ENCODE measurements at places on chromosomes 16 and 17. TPM values are rescaled to one million over a fixed set of nuclear protein-coding genes. Genes with fewer than 3 reads are reported as not detected.

DNA sequence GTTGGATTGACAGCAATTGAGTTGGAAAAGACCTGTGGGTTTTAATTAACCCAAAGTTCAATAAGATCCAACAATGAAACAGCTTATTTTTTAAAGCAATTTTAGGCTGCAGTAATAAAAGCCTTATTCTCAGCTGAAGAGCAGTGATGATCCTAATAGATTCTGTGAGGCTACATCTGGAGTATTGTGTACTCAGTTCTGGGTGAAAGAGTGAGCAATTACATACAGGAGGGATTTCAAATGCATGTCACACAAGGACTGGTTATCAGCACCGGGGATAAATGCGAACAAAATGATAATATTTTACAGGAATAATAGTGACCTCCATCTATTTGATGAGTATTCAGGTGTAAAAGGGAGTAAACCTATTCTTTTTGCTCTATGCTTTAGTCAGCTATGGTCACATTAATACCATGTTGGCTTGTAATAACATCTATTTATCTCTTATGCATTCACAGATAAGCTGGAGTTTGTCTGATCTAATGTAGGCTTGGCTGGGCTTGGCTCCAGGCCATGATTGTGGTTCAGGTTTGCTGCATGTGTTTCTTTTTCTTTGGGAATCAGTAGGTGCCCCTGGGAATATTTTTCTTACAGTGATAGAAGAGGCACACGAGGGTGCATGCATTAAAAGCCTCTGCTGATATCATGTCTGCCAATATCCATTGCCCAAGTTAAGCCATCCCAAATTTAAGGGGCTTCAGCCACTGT, 22.2 kb upstream of the TOX3 start:
- DNase-seq = no peak

DNA sequence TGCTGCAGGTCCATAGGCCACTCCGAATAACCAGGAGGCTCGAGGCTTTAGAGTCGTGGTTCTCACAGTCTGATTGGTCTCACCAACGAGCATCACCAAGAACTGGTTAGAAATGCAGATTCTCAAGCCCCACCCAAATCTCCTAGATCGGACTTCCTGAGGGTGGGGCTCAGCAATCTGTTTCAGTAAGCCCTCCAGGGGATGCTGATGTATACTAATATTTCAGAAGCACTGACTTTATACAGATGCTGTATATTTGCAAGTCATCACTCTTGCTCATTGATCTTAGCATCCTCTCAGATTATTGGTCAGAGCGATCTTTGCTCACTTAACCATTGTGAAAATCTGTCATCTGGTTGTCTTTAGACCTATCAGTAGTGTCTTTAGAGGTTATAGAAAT, 4.4 kb upstream of the VAC14 start:
- DNase-seq = no peak

DNA sequence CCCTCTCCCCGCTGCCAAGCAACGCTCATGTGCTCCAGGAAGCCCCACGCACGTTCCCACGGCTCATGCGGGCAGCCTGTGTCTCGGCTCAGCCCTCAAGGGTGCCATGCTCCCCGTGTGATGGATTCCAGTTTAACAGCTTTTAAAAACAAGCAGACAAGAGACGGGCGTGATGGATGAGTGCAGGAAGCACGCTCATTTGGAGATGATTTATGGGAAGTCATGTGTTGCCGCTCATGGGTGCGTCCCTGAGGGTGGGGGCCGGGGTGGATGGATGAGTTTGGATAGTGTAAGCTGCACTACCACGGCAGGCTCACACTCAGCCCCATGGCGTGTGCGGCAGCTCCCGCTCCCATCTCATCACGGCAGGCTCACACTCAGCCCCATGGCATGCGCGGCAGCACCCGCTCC, 132.8 kb downstream of the RBFOX3 start:
- no peak for DNase-seq

Gene IRF8
- 5.1 TPM for total RNA-seq

DNA sequence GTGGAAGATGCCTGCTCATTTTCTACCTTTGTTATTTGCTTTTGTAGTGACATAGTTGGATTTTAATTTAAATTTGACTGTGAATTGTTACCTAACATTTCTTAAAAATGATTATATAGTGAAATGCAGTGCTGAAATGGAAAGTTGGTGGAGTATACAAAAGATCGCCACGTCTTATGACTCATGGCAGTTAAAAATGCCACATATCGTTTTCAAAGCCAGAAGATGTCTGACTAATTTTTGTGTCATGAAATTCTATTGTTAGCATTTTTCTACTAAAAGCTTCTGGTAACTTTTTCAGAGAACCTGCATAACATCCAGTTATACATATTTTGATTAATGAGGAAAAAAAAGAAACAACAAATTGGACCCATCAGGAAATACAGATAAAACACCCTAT, 20.6 kb downstream of the MAP2K4 start:
- peak; percentile 68 for DNase-seq

DNA sequence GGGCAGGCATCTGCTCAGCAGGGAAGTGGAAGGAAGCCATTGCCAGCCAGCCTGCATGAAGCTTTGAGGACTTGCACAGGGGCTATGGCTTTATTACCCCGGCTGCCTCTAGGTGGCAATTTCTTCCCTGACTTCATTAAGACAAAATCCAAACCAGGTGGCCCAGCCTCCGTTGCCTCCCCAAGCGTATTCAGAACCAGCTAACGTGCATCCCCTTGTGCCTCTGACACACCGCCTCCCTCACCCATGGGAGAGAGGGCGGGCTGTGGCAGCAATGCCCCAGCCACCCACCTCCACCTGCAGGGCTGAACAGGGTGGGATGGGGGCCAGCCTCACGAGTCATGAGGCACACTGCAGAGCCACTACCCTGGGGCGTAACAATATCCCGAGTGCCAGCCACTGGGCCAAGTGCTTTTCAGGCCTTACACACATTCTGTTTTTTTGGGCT, 6.8 kb downstream of the KIFC3 start:
- peak; percentile 23 for DNase-seq

DNA sequence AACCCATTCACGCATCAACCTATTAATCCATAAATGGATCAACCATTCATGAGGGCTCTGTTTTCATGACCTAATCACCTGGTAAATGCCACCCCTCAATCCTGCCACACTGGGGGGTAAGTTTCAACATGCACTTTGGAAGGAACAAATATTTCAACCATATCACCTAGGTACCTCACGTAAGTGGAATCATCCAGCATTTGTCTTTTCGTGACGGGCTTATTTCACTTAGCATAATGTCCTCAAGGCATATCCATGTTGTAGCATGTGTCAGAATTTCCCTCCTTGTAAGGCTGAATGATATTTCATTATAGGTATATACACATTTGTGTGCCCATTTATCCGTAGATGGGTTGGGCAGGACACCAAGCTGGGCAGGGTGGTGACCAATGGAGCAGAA, 35.6 kb downstream of the ANKRD40 start:
- no peak for DNase-seq

Gene TAC4
- not detected for total RNA-seq

DNA sequence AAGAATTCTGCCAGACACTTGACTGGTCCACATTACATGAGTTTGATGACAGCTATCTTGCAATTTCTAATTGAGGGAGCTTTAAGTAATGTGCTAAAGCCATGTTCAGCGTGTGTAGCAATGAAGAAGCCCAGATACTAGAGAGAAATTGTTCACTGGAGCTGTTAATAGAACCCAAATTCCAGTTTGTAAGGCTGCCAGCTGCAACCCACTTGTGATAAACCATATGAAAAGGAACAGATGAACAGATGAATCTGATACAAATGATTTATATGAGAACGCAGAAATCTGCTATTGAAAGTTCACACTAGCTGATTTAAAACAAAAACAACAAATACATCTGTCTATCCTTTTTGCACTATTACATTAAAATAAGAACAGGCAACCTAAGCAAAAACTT, 6.2 kb downstream of the NACA2 start:
- no peak for DNase-seq
